ENCODE measurements at places on chromosomes 11 and 22. TPM values are rescaled to one million over a fixed set of nuclear protein-coding genes. Genes with fewer than 3 reads are reported as not detected.

GRCh38 chr22:36455571-36456463 lies 25.6 kb downstream of the TXN2 start:
- no peak for DNase-seq

DNA sequence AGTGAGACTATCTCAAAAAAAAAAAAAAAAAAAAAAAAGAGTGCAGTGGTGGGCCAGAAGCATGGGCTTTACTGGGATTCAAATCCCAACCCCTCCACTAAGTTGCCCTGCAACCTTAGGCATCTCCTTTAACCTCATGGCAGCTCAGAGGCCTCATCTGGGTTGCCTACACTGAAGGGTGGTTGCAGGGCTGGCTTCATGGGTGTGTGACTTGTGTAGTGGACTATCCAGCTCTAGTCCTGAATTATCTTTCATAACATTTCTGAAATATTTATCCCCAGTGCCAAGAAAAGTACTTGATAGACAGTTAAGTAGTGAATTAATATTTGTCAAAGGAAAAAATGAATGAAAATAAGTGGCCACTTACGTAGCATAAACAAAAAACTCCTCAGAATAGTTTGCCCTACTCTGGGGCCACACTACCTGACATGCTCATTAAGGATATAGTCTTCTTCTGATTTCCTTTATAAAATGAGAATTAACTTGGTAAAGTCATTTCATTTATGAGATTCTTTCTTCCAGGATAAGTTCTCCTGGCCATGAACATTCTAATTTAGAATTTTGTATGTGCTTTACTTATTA lies 116.0 kb upstream of the SYT13 start:
- DNase-seq: no peak

- no peak for DNase-seq
Observed at GRCh38 chr11:76469141-76469540, 24.3 kb downstream of the EMSY start.

- no peak for DNase-seq
Observed at GRCh38 chr11:118896472-118896913, 12.8 kb downstream of the CXCR5 start.

GRCh38 chr11:34105957-34106504 lies 602 bp downstream of the NAT10 start:
- no peak for DNase-seq

- no peak for DNase-seq
Observed at GRCh38 chr11:116731097-116731761, 41.6 kb downstream of the BUD13 start.

DNA sequence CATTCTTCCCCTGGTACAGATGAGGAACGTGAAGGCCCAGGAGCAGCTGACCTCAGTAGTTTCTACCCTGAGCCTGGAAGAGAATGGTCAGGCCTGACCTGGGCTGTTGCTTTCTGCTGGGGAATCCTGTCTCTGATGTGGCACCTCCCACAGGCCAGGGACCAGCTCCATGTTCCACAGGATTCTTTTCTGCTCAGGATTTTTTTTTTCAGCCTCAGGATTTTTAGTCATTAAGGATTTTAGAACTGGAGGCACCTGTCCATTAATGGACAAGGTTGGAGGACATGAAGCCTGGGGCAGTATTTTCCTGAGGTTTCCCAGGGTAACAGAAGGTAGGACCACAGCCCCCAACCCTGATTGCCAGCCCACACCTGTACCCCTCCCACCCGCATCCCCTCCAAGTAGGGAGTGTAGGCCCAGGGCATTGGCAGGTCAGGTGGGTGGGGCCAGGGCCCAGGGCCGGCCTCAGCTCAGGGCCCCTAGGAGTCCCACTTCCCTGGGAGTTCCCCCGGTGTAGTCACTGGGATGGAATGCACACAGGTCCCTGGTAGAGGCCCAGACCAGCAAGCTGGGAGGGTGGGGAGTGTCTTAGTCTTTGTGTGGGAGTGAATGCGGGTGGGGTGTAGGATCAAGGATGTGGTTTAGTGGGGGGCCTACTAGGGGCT lies 16.1 kb downstream of the BIK start:
- no peak for DNase-seq

GRCh38 chr11:123054301-123055065 lies 7.5 kb downstream of the HSPA8 start:
- DNase-seq: peak; percentile 75

DNA sequence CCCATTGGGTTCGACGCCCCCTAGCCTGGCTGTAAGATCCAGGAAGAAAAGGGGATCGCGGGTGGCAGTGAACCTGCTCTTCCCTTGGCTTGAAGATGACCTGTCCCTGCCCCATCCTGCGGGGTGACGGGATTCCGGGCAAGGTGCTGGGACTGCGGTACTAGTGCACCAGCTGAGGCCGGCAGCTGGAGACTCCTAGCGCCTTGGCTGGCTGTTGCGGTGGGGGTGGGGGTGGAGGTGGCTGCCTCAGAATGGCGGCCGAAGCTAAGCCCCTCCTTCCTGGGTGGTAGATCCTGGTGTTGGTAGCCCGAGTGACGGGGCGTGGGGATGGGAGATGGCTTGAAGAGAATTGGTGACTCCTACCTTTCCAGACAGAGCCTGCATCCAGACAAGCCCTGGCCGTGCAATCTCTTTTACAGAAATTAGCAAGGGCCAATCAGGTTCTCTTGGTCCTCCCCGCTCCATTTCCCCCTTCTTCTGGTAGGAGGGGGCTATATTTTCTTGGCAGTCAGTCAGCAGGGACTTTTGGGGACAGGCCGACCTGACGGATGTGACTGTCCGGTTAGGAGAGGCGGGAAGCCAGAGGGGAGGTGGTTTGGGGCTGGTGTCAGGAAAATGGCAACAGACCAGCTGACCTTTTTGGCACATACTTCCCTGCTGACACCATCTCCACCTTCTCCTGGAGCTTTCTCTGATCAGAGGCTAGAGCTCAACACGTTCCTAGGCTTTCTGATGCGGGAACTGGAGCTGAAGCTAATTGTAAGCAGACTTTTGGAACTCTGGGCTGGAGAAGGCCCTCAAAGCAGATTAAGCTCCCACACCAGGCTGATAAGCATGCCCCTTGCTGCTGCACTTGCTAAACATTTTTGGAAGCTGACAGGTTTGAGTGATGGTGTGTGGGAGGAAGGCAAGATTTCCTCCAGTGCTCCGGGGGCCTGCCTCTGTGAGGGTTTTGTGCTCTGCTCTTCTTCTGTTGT lies 2.0 kb downstream of the NAV2 start:
- DNase-seq: no peak

TTC36 gene
- 1.5 TPM for polyA plus RNA-seq

TCN1 gene
- polyA plus RNA-seq: not detected

DEUP1 gene
- 0.27 TPM for polyA plus RNA-seq
